ENCODE measurements at places on chromosomes 5 and 9.

DNA sequence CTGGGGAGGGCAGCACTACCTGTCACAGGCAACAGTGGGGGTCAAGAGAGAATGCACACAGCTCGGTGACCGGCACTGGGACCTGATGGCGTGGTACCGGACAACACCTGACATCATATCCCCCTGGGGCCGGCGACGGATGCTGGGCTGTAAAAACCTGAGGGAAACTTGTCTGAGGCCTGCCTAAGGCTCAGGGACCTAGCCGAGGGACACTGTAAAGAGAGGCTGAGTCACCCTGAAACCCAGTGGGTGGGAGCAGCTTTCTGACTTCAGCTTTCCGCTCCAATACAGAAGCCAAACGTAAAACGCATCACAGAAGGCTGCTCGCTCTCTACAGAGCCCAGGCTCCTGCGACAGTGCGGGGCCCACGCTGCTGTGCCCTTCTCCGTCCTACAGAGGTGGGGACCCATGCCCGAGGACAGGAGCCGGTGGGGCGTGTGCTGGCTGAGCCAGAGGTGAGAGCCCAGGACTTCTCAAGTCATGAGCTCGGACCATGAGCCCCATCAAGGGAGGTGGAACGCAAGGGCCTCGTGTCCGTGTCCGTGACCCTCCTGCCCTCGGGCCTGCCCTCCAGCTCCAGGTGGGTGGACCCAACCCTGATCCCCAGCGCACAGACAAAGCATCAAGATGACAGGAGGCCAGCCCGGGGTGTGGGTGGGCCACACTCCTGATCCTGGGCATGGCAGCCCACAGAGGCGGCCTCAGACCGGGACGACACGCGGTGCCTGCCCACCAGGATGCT, 5.3 kb downstream of the RALGDS start:
- DNase-seq = no peak

DNA sequence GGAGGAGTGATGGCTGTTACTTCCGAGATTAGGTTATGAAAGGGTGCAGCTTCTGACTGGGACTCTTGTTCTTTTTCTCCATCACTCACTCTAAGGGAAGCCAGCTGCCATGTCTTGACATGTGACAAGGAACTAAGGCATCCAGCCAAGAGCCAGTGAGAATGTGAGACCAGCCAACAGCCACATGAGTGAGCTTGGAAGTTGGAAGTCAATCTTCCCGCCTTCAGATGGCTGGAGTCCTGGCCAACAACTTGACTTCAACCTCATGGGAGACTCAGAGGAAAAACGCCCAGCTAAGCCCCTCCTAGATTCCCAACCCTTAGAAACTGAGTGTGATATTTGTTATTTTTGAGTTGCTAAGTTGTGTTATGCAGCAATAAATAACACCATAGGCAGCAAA, 201.1 kb downstream of the SNX18 start:
- no peak for DNase-seq

GRCh38 chr9:127796225-127796813, 6.4 kb upstream of the FPGS start:
- DNase-seq = no peak

DNA sequence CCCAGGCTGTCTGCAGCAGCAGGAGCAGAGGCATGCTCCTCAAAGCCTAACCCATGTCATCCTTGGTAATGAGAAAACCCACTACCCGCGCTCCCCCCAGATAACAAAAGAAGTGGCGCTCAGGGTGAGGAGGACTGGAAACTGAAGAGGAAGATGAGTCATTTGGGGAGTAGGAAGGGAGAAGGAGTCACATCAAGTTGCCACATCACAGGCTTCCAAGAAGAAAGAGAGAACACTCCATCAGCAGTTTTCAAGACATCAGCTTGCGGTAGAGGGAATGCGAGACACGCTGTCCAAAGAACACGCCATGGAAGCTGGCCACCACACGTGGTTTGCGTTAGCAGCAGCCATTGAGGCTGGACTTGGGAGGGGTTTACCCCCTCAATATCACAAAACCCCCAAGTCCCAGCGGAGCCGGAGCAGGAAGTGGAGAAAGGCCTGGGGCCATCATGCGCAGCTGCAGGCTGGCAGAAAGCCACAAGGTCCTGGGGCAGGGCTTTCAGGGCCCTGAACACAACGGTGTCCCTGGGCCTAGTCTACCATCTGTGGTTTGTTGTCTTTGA, 41.5 kb downstream of the SH3PXD2B start:
- DNase-seq = no peak

DNA sequence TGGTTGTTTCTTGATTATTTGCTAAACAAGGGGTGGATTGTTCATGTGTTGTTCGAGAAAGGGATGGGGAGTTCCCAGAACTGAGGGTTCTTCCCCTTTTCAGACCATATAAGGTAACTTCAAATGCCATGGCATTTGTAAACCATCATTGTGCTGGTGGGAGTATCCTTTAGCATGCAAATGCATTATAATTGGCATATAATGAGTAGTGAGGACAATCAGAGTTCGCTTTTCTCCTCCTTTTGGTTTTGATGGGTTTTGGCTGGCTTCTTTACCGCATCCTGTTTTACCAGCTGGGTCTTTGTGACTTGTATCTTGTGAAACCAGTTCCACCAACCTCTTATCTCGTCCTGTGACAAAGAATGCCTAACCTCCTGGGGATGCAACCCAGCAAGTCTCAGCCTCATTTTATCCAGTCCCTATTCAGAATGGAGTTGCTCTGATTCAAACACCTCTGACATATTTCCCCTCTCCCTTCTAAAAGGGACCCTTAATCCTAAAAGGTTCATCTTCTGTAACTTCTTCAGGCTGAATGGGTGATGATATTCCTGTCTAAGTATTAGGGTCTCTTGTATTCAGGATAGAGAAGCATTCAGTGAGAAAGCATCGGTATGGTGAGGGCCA, 8.7 kb upstream of the FBN2 start:
- no peak for DNase-seq

Data from HAP-1 (cell line).